CD4-positive, CD25-positive, alpha-beta regulatory T cell (primary cell): ENCODE measurements at places on chromosomes 2 and 18. TPM values are rescaled to one million over a fixed set of nuclear protein-coding genes. Genes with fewer than 3 reads are reported as not detected.

The STARD6 gene
- not detected for total RNA-seq

The EML6 gene
- total RNA-seq, result 0.59 TPM

The PIEZO2 gene
- total RNA-seq, result not detected

GRCh38 chr2:237556773-237557632, 9.4 kb upstream of the PRLH start:
- no peak for DNase-seq

GRCh38 chr2:181203412-181203811, 223.0 kb downstream of the UBE2E3 start:
- DNase-seq, result no peak

DNA sequence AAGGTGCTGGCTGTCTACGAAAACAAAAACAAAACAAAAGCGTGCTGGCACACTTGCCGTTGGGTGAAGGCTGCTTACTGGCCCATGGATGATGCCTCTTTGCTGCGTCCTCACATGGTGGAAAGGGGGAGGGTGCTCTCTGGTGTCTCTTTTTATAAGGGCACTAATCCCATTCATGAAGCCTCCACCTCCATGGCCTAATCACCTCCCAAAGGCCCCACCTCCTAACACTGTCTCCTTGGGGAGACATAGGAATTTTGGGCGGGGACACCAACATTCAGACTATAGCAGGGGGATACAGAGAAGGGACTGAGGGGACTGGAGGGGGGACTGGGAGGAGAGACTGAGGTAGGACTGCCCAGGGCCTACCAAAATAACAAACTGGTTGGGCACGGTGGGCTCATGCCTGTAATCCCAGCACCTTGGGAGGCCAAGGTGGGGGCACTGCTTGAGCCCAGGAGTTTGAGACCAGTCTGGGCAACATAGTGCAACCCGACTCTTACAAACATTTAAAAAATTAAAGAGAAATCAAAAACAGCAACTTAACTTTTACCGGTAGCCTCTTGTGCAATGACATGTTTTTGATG, 14.5 kb downstream of the PTMA start:
- no peak for DNase-seq

DNA sequence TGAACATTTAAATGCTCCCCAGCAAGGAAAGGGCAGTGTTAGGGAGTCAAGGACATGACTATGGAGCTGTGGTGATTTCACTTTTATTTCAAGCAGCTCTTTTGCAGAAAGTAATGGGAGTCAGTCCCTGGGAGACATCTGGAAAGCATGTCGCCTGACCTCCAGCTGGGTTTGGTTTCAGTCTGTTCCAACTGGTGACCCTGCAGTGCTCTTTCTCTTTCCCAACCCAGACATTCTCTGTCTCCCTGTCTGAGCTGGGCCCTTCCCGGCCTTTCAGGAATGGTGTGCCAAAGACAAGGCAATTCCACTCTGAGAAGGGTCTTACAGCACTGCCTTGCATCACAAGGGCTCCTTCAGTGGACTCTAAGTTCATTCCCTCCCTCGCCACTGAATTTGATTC, 323.2 kb downstream of the OSR1 start:
- no peak for DNase-seq

DNA sequence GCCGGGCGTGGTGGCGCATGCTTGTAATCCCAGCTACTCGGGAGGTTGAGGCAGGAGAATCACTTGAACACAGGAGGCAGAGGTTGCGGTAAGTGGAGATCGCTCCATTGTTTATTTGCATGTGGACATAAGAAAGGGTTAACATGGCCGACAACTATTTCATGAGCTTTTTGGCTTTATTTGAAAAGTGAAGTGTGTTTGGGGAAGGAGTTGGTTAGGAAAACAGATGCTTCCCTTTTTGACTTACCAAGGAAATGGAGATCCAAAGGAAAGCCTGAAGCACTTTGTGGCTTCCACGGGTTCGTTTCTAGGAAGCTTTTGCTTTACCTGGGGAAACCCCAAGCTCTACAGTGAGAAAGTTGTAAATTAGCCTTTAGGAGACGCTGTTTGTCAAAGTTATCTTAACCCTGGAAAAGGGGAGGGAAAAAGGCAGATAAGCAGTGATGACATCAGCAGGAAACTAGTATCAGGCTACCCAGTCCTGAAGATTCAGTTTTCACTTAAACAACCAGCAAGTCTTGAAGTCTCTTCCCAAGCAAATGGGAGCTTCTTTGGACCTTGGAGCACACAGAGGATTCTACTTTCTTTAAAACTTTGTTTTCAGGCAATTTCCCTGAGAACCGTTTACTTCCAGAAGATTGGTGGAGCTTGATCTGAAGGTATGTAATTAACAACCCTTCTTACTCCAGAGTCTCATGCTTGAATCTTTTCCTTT, at the start of gene CASP10:
TSS of gene CASP10 (plus strand) at position 492 of the 715 bp plus-strand sequence. CDS start 2,637 bp downstream, outside the sequence.
- no peak for DNase-seq

GRCh38 chr2:71849111-71849510, 298.6 kb downstream of the CYP26B1 start:
- no peak for DNase-seq

GRCh38 chr2:176637486-176638166, 368.4 kb downstream of the MTX2 start:
- DNase-seq, result no peak

DNA sequence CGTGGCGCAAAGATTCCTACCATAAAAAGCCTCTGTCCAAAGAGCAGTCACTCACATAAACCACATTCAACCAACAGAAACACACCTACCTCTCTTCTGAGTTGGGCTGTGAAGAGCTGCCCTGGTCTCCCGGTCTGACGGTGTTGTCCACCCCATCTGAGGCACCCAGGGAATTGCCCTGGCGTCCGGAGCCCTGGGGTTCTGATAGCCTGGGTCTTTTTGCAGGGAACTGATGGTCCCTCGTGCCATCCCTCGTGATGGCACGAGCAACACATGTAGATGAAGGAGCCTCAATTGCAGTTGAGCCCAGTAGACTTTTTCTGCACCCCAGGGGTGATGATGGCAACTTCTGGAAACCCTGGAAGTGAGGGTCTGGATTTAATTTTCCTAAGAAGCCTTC, 13.8 kb downstream of the HJURP start:
- no peak for DNase-seq

DNA sequence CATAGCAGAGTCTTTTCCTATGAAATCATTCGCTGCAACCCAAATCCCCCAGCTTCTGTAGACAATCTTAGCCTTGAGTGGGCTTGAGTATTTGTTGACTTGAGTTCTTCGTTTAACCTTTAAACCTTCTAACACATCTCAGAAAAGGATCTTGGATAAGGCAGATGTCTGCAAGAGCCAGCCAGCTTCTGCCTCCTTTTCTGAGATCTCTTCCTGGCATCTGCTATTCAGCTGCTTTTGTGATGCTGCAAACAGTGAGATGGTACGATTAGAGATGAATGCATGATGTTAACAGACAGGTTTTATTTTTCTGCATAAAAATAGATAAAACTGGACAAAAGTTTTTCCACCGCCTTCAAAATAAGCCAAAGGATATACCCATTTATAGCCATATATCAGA, 37.5 kb downstream of the NRP2 start:
- DNase-seq, result no peak

GRCh38 chr2:24477229-24477628, 13.8 kb upstream of the NCOA1 start:
- DNase-seq, result no peak
